ENCODE measurements at places on chromosomes 2 and 18.
A peak's percentile ranks its signal among the peaks of the same experiment; 100 is the strongest.

DNA sequence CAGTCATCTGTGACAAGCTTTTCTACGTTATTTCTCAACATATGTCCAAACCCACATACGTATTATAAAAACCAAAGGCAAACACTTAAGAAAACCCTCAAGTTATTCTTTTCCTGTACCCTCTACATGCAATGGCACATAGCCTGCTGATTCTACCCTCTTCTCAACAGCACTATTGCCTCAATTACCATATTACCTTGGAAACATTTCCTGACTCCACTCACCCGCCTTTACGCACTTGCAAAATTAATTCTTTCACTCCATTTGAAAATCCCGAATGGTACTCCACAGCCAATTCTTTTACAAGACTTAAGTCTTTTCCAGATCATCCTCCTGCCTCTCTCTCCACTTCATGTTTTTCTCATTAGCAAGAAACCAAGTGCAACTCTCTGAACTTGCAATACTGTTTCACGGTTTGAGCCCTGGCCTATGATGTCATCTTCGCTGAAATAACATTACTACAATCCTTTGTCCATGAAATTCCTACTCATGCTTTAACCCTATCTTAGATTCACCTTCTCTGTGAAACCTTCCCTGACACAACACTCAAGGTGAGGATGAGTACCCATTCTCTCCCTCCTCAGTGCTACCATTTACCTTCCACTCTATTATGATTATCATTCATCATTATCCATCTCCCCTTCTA, 29.0 kb downstream of the SESTD1 start:
- DNase-seq, result no peak

GRCh38 chr2:38771632-38772031, 6.4 kb upstream of the GEMIN6 start:
- DNase-seq, result no peak

DNA sequence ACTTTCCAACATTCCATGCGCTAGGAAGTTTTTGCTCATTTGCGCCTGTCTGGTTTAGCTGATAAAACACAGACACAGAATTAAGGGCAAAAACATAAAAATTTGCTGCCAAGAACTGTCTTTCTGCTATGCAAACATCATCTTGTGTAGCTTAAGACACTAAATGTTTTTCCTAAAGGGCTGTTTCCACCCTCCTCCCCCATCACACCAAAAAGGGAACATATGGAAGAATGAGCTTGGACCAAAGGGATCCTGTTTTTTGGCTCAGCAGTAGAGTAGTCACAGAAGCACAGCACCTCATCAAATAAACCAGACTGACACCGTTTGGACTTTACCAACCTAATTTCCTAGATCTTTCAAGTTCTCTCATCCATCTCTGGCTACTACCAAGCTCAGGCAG, 210.1 kb downstream of the ZNF521 start:
- DNase-seq, result no peak

GRCh38 chr2:31312898-31313297, 78.9 kb downstream of the EHD3 start:
- DNase-seq, result no peak

DNA sequence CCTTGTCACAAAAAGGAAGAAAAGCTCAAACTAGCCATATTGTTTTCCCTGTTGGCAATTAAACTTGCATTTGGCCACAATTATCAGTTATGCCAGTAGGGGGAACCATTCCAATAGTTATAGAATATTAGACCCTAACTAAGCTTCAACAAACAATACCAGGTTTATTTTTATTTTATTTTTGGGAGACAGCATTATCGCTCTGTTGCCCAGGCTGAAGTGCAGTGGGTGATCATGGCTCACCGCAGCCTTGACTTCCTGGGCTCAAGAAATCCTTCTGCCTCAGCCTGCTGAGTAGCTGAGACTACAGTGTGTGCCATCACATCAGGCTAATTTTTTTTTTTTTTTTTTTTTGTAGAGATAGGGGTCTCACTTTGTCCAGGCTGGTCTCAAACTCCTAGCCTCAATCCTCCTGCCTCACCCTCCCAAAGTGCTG, 102.1 kb downstream of the ATAD2B start:
- DNase-seq, result no peak

- no peak for DNase-seq
Measured at GRCh38 chr18:7584646-7585275, 17.6 kb downstream of the PTPRM start.

DNA sequence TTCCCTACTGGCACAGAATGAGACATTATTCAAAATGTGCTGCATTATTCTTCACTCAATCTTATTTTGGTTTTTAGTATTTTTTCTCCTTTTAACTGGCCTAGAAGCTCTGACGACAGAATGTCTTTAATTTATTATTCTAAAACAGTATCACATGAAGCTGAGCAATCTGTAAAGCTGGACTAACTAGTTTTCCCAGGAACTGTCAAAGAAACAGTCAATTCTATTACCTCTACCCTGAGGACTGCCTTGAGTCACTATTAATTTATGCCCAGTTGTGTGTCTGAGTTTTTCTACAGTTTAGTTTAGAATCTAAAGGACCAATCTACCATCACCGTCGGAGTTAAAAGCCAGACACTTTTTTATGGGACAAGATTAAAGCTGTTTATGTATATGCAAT, 31.6 kb downstream of the MBD2 start:
- no peak for DNase-seq

- DNase-seq, result no peak
Measured at GRCh38 chr2:174682007-174682577, 82.2 kb downstream of the CHRNA1 start.

- DNase-seq, result no peak
Measured at GRCh38 chr2:128438091-128438490, 119.4 kb upstream of the HS6ST1 start.

- no peak for DNase-seq
Measured at GRCh38 chr18:40939656-40940515, 1015.1 kb upstream of the PIK3C3 start.

- DNase-seq, result no peak
Measured at GRCh38 chr2:3223080-3223923, 154.3 kb downstream of the EIPR1 start.

- no peak for DNase-seq
Measured at GRCh38 chr2:24432121-24432520, 58.9 kb upstream of the NCOA1 start.

DNA sequence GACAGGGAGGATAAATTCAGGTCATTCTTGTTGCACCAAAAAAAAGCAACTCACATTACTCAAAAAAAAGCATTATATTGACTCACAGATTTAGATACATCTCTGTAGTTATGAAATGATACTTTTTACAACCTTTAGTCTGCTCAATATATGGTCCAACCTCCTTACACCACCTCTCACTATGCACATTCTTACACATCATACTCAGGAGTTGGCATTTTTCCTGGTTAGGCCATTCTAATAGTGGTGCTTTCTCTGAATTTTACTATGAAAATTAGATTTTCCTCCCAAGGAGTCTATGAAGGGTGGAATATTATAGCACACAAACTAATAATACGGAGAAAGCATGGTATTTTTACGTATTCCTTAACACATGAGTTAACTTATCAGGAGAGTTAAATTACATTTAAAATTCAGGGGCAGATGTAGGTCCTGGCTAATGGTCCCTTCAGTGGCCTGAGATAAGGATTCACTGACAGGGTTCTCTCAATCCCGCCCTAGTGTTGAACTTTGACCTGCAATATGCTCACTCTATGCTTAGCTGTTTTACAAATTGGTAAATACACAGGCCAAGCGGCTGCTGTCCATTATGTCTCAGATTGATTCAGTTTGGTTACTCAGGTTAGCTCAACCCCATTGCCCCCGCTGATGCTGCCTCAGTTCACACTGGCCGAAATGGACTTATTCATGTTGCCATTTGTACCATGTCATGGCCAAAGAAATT, 153.6 kb downstream of the NCKAP5 start:
- DNase-seq, result no peak

- no peak for DNase-seq
Measured at GRCh38 chr2:12923907-12924610, 207.3 kb downstream of the TRIB2 start.

DNA sequence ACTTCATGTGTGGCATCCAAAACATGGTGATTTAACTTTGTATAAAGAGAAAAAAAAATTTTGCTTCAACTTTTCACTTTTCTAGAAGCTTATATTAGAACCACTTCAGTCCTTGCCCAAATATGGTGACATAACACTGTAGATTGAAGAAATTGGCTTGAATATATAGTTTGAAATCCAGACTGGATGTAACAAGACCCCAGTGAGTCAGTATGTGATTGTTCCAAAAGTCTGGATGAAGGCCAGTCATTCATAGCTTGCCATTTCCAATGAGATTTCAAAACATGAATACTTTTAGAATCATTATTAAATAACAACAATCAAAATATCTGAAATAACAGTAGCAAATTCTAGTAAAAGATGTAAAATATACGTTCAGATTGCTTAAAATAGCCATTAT, 104.8 kb upstream of the FN1 start:
- no peak for DNase-seq

- DNase-seq, result no peak
Measured at GRCh38 chr2:147499785-147500184, 345.0 kb upstream of the ACVR2A start.

DNA sequence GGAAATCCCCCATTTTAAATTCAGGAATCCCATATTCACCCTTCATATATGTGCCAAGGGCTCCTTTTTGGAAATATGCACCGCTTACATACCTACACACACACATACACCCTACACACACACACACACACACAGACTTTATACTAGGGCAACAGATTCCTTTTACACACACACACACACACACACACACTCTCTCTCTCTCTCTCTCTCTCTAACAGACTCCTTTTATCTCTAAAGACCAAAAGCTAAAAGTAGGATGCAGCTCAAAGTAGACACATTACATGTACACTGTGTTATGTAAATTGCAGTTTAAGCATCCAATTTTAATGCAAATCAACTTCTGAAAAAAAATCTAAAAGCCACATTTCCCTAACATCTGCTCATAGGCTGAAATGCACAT, 130.9 kb upstream of the CAPN13 start:
- no peak for DNase-seq

DNA sequence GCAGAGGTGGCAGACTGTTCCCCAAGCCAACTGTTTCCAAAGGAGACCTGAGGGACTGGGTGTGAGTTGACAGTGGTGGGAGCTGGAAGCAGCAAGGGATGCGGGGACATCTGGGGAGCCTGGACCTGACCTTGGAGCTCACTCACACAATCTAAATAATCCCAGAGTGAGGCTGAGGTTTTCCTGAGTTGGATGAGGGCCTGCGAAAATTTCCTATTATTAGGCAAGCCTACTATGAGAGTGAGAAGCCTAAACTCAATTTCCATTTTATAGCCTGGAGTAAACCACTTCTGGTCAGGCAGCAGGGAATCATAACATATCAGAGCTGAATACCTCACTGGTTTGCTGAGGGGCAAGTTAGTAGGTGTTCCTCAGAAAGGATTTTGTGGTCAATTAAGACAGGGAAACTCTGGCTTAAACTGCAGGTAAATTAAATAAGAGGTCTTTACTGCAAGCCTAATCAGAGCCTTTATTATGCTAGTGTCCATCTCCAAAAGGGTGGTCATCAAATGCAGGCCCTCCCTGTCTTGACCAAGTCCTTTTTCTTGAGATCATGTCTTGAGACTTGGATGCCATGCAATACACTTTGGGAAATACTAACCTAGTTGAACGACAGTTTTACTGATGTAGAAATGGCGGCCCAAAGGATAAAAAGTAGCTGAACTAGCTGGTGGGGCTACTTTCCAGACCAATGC, 1.7 kb upstream of the COX5B start:
- no peak for DNase-seq

DNA sequence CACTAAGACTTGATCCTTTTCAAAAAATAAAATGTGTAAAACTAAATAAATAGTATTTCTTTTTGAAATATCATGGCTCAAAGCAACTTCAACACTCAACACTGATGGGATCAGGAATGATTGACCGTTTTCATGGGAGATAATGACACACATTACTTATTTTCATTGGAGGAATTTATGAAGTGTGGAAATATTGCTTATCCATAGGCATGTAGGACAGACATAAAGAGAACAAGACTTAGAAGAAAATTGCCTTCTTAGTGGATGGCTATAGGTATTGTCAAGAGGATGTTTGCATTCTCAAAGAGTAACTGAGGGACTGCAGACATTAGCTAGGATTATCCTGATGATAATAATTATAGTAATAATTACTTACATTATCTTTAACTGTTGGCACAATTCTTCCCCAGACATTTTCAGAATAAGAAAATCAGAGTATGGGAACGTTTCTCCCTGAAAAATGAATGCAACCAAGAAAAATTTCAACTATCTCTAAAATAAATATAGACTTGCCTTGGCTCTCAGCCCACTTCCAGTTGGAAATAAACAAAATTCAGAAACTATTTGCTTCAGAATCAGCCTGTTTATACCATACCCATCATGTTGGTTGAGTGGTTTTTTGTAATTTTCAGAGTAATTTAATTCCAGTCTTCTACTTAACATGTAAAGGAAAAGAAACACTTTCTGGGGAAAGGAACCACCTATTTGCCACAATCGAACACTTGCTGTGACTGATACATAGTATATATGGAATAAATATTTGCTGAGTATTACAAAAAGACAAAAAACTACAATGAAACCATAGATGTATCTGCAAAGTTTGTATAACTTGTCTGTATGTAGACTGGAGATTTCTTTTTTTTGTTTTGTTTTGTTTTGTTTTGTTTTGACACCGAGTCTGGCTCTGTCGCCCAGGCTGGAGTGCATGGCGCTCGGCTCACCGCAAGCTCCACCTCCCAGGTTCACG, 165.7 kb downstream of the TMX3 start:
- no peak for DNase-seq

- DNase-seq, result no peak
Measured at GRCh38 chr2:181348107-181348837, 108.9 kb upstream of the ITGA4 start.

DNA sequence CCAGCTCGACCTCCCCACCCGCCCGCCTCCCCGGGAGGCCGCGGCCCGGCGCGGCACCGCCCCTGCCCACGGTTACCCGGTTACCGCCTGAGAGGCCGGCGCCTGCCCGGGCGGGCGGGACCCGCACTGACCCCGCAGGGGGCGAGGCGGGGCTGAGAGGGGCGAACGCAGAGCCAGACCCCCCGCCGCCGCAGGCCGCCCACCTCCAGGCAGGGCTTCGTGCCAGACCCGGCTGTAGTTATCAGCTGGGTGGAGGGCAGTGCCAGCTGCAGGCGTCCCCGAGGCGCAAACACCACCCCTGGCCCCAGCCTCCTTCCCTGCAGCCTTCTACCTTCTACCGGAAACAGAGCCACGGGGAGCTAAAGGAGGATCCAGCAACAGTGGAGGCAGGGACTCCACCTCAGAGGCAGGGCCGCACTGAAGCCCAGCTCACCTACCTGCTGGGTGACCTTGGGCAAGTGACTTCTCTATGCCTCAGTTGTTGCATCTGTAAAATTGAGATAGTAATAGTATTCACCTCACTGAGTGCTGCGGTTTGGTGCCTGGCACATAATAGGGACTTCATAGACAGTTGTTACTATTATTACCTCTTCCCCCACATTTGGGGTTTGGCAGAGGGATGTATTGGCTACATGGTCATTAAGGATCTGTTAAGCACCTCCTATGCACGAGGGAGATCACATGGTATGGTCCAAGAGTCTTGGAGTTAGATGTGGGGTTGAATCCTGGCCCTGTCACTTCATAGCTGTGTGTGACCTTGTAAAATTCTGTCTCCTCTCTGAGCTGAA, 231.6 kb upstream of the SMAD2 start:
- peak; percentile 69 for DNase-seq

- DNase-seq, result no peak
Measured at GRCh38 chr2:66587216-66587615, 152.3 kb downstream of the MEIS1 start.

GRCh38 chr2:147538088-147538487, 306.7 kb upstream of the ACVR2A start:
- no peak for DNase-seq

GRCh38 chr2:112021781-112022231, 33.3 kb upstream of the TMEM87B start:
- DNase-seq, result no peak

Data from NCI-H1417 treated with DMSO at 0.1 percent for 48 hours (cell line).